ENCODE measurements at places on chromosomes 12 and 14. TPM values are rescaled to one million over a fixed set of nuclear protein-coding genes. Genes with fewer than 3 reads are reported as not detected.

SALL2 gene
- 4.9 TPM for total RNA-seq

GRCh38 chr14:49538852-49539251, 47.3 kb downstream of the RPS29 start:
- no peak overlapping the region for H3K4me3 ChIP-seq
- no peak overlapping the region for H3K27ac ChIP-seq
- H3K27me3 ChIP-seq = no peaks in the 10 kb centered on the region
- no peaks in the 10 kb centered on the region for H3K36me3 ChIP-seq
- no peak for DNase-seq
- H3K4me1 ChIP-seq = no peaks in the 10 kb centered on the region

SLC6A12 gene
- total RNA-seq = 18.8 TPM

DNA sequence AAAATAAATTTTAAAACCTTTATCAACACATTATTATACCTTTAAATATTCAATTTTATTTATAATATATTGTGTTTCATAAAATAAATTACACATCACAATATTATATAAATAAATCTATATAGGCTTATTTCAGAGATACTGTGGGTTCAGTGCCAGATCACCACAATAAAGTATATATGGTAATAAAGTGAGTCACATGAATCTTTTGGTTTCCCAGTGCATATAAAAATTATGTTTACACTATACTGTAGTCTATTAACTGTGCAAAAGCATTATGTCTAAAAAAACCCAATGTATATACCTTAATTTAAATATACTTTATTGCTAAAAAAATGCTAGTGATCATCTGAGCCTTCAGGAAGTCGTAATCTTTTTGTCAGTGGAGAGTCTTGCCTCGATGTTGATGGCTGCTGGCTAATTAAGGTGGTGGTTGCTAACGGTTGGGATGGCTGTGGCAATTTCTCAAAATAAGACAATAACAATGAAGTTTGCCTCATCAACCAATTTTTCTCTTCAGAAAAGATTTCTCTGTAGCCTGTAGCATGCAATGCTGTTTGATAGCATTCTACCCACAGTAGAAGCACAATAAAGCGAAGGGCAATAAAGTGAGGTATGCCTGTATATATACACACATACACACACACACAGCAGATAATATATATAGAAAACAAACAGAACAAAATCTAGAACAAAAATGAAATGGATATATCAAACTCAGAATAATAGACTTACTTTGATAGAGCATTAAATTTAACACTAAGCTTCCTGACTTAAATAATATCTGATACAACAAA, 32.4 kb downstream of the CCDC59 start:
- H3K4me1 ChIP-seq = no peaks in the 10 kb centered on the region
- no peaks in the 10 kb centered on the region for H3K36me3 ChIP-seq
- H3K4me3 ChIP-seq = no peak overlapping the region

SYNDIG1L gene
- not detected for total RNA-seq

- DNase-seq = no peak
- H3K4me1 ChIP-seq = peaks cover 6% of the 10 kb centered on the region
- H3K27me3 ChIP-seq = peaks cover 5% of the 10 kb centered on the region
- H3K4me3 ChIP-seq = no peak overlapping the region
- no peak overlapping the region for H3K27ac ChIP-seq
Observed at GRCh38 chr12:27826076-27826475, 46.0 kb upstream of the MANSC4 start.

GRCh38 chr14:65062096-65063075, 39.9 kb downstream of the MAX start:
- no peaks in the 10 kb centered on the region for H3K4me1 ChIP-seq
- no peak overlapping the region for H3K27ac ChIP-seq
- no peak overlapping the region for H3K4me3 ChIP-seq
- peaks cover 7% of the 10 kb centered on the region for H3K36me3 ChIP-seq

DNA sequence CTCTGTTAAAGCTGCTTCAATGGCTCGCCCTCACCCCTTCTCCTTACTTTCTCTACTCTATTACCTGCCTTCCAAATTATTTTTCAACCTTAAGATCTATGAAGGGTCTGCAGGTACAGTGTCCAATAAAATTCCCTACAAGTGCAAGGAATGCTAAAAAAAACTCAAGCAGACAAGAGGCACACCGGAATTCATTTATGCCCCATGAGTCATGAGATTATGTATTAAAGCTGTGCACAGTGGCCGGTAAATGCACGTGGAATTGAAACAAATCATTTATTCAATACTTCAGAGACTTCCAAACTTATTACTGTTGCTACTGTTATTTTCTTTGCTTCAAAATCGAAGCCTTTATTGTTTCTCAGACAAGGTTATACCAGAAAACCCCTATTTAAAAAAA, 68.4 kb downstream of the ST8SIA1 start:
- no peak for DNase-seq
- H3K27ac ChIP-seq = no peak overlapping the region
- H3K36me3 ChIP-seq = no peaks in the 10 kb centered on the region
- H3K4me3 ChIP-seq = no peak overlapping the region
- no peaks in the 10 kb centered on the region for H3K4me1 ChIP-seq
